Activated CD4-positive, alpha-beta T cell treated with anti-CD3 and anti-CD28 coated beads, Interleukin-2, amount 50 U/mL, for 1 hour (primary cell): ENCODE measurements at places on chromosomes 12 and 14.

DNA sequence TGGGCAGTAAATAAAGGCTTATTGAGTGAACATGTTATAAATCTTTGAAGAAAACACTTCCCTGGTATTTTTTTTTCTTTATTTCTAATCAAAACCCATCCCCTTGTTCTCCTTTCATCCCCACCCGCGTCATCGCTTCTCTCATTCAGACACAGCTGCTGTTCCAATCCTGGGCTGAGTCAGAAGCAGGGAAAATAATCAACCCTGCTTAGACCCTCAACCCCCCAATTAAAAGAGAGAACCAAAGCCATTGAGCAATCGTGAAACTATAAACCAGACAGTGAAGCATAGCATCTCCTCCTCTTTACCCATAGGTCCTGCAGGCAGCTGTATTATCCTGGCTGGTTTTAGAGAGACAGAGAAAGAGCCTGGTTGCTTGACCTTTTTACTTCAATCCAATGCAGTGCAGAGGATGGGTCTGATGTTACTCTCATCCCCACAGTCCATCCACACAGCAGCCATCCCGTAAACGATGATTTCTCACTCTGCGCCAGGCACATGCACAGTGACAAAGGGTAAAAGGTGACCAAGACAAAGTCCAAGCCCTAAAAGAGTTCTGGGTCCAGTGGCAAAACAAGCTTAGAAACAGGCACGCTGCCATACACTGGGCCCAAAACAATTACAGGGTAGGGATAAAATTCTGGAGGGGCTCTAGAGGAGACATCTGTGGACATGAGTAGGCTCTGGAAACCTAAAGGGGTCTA is 238.3 kb downstream of the GALC start:
- no peak for DNase-seq

DNA sequence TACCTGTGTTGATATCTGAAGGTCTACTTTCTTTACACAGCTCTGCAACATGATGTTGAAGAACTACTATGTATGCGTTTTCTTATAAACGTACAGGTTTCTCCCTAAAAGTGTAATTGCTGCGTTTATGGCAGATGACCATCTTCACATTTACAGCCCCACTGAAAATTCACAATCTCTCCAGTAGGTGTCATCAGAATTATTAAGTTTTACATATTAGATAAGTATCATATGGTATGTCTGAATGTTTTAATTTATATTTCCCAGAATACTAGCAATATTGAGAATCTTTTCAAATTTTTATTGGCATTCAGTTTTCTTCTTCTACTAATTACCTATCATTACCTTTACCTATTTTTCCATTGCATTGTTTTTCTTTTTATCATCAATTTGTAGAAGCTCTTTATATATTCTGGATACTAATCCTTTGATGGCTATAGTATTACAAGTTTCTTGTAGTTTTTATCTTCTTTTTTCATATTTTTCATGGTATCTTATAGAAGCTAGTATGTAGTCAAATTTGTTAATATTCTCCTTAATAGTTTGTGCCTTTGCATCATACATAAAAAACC is 123.5 kb downstream of the CAPZA3 start:
- no peak for DNase-seq

DNA sequence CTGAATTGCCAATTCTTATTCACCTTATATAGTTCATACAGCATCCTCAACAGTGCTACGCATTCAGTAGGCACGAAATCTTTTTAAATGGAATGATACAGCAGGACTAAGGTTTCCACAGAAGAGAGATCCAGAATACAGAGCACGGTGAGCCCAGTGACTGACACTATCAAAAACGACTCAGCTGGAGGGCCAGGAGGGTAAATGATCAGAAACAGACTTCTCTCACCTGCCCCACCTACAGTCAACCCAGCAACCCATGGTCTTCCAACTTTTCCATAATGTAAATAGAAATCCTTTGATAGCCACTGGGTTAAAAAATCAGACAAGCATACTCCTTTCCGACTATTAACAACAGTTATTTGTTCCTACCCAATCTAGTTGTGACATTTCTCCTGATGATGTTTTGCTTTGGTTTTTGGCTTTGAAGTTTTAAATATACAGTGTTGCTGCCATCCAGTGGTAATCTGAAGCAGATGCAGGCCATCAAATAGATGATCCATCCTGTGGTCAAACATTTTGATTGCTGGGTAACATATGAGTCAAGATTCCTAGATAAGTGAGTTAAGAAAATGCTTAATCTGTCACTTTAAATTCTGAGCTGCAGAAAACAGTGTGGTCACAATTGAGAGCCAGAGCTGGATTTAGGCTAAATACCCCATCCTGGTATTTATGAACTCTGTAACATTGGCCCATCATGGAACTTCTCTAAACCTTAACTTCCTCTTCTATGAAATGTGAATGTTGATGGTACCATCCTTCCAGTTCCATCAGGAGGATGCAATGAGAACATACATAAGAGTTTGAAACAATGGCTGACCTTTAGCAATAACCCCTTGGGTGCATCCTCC is 42.0 kb downstream of the GPHB5 start:
- DNase-seq = no peak

DNA sequence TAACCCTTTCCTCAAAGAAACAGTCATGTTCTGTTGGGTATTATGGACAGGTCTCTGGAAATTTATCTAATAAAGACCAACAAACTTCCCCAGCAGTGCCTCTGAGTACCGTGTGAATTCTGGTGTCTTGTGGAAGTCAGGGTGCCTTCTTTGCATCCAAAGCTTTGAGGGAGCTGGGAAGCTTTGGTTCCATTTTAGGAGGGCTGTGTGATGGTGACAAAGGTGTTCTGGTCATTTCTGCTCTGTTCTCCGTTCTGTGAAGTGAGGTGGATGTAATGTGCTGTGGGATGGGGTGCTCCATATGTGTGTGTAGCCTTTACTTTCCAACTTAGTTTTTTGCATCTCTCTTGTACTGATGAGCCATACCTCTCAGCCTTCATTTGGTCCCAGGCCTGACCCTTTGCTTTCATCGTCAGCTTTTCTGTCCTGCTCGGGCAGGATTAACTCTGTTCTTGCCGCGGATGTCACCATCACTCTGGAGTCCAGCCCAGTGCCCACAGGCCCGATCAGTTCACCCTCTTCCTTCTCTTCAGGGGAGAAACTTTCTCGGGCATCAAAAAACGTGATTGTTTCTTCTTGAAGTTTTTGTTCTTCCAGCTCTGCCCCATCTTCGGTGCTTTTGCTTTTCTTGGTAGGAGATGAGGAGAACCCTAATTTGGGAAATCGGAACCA is 13.2 kb downstream of the PLD4 start:
- no peak for DNase-seq

- DNase-seq = no peak
These were observed 166.1 kb downstream of the ADCK1 start for GRCh38 chr14:77965919-77966435.

- DNase-seq = no peak
These were observed 334.4 kb downstream of the ADGRD1 start for GRCh38 chr12:131287938-131288764.

- DNase-seq = no peak
These were observed at the start of gene KRT5 for GRCh38 chr12:52519826-52520662. Gene KRT5, minus strand, starts transcription at chr12:52520394. Its CDS starts 98 bp downstream, at chr12:52520296.

DNA sequence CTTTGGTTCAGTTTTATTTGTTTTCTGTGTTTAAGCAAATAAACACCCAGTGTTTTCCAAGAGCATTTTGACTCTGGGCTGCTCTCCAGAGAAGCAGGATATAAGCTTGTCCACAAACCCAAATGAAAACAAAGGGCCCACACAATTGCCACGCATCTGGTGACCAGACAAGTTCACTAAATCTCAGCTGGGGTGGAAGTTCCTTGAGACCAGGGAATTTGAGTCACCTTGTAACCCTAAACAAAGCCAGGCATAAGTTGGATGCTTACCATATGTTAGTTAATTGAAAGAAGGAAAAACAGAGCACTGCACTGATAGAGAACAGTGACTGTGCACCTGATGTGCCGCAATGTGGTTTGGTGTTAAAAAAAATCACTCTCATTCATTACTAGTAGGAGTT is 1.6 kb upstream of the TXNRD1 start:
- no peak for DNase-seq

- peak; percentile 59 for DNase-seq
These were observed 486 bp upstream of the AKT1 start for GRCh38 chr14:104795781-104796686.

DNA sequence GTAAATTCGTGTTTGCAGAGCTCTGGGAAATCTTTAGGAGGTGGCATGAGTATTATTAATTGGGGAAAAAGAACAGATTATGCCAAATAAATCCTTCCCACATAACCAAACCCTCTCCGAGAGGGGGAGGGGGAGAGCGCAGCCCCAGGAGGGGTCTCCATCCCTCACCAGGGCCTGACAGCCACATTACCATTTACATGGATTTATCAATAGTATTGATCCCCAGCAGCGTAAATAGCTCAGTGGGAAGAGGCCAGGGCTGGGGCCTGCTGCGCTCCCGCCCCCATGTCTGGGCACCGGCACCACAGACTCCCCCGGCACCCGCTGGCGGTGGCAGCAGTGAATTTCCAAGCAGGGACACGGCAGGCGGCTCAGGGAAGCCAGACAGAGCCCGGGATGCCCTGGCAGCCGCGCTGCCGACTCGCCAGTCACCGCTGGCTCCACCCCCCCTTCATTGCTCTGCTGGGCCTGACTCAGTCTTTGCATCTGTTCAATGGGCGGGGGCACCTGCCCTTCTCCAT is 2.4 kb downstream of the NCOR2 start:
- DNase-seq = no peak

DNA sequence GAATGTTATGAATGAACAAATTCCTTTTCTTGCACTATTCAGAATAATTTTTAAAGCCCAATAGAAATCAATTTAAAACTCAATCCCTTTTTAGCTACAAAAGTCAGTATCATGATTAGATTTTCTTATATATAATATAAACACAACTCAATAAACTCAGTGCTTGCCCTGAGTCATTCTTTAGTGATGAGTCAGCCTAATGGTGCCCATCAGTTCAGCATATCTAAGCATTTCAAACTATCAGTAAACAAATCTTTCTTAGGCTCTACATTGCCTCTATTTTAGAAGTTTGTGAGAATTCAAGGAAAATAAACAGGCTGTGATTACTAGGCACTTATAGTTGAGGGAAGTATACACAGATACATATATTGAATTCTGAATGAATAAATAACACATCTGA is 179.6 kb downstream of the NELL2 start:
- DNase-seq = no peak

DNA sequence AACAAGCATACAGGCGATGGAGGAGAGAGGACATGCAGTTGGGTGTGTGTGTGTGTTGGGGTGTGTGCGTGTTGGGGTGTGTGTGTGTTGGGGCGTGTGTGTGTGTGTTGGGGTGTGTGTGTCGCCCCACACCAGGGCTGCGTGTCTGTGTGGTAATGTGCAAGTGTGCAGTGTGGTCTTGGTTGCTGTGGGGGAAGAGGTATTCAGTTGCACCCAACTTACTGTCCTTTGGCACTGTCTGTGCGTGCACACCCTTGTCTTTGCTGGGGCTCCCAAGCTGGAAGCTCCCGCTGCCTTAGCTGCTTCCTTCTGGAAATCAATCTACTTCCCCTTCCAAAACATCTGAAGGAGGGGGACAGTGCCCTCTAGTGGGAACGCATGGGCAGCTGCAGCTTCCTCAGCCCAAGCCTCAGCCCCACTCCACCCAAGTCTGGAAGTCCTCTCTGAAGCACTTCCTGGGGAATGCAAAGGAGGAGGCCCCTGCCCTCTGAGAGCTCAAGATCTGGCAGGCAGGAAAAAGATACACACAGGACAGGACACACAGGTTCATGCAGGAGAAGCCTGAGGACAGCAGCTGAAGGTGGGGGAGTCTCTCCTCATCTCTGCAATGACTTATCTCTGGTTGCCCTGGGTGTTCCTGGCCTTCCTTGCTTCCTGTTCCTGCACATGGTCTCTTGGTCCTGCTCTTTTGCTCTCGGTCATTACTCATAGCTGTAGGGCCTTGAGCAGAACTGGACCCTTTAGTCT is 13.1 kb downstream of the ASIC1 start:
- DNase-seq = peak; percentile 59

DNA sequence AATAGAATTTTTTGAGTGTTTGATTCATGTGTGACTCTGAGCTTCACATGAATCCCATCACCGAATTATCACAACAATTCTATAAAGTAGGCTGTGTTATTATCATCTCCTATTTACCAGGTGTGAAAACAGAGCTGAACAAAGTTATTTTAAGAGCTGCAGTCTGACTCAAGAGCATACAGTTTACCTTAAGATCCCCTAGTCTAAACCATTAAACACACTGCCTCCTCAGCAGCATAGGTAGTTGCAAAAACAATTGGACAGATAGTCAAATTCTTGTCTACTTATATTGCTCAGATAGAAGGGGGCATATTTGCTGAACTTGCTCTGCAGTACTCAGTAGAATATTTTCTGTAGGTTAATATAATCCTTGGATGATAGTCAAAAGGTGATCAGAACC is 219.8 kb upstream of the ATP2B1 start:
- no peak for DNase-seq

GRCh38 chr12:26290565-26290964 is 95.2 kb downstream of the SSPN start:
- DNase-seq = no peak

DNA sequence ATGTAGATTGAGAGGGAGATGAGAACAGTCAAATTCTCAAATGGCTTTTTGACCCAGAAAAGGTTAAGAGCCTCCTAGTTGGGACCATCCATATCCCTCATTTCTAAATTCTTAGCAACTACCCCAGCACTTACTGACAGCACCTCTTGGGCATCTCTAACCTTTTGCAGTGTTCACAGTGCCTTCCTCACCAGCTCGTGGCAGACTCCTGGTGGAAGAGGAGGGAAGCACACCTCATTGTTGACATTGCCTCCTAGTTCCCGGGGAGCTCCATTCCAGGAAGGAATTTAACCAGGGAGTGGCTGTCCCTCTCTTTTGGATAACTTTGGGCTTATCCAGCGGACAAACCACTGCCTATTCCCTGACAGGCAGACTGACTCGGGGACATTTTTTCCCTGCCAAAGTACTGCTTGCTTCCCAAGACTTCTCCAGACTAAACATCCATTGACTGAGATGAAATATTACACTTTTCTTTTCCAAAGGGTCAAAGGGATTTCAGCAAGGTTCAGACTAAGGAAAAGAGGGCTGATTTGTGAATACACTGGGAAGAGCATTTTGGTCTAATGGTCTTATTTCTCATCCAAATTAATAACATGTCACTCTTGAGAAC is 9.0 kb upstream of the OR6J1 start:
- peak; percentile 46 for DNase-seq

DNA sequence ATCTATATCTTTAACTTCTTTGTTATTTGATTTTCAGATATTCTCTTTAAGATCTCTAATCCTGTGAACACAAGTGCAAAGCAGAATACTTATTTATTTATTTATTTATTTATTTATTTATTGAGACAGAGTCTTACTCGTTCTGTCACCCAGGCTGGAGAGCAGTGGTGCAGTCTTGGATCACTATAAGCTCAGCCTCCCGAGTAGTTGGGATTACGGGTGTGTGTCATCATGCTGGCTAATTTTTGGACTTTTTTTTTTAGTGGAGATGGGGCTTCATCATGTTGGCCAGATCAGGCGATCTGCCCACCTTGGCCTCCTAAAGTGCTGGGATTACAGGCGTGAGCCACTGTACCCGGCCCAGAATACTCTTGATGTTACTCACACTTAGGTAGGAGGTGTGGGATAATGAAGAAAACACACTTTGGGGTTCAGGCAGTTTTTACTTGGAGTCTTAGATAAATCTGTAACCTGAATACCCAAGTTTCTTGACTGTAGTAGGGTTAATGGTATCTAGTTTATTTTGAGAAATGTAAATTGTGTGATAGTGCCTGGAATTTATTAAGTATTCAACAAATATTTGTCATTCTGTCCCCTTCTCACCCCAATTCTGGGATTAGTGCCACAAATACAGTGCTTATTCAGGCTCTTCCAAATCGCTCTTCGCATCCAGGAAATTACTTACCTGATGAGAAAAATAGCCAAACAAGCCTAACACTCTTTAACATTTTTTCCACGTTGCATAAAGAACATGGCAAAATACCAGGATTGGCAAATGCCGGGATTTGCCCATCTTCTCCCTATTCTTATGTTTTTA is 33.0 kb downstream of the METAP2 start:
- no peak for DNase-seq
